Activated CD4-positive, alpha-beta memory T cell treated with anti-CD3 and anti-CD28 coated beads for 36 hours (primary cell): ENCODE measurements at places on chromosomes 5 and 9.

DNA sequence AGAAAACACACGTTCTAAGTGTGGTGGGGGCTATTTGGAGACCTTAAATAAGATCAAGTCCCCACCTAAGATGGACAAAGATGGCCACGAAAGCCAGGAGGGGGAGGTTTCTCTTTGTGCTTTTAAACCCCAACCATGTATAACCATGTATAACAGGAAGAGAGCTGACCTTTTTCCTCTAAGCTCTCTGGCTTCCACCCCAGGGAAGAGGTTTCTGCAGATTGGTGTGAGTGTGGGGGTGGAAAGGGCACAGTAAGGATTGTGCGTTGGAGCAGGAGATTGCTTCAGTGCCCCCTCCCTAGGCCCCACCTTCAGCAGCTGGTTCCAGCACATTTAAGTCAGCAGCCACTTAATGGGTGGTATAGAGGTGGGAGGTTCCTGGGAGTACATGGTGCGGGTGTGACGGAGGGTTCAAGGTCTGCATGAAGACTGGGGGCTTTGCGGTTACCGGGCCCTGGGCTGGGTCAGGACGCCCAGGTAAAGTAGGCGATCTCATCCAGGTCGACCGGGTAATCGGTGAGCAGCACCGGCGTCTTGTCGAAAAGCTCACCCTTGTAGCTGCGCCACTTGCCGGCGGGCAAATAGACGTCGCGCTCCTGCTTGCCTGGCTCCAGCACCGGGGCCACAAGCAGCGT is 6.2 kb downstream of the MYORG start:
- H3K4me1 ChIP-seq: peaks cover 2% of the 10 kb centered on the region
- H3K36me3 ChIP-seq: peaks cover 11% of the 10 kb centered on the region
- H3K4me3 ChIP-seq: no peak overlapping the region
- no peak overlapping the region for H3K27ac ChIP-seq
- DNase-seq: no peak

DNA sequence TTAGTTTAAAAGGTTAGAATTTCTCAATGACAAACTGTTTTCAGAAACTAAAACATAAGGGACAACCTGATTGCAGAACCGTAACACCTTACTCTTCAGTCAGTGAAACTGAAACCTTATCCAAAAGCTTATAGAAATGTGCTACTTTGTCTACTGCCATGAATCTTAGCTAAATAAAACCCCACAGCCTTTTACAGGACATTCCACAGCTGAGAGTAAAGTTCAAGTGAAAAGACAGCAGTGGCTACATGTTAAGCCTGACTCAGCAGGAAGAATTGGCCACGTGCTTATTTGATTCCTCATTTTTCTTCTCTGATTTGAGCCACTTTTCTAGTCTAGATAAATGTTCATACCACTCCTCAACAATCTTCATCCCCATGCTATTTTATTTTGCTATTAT is 278.7 kb upstream of the ISL1 start:
- DNase-seq: no peak
- H3K4me1 ChIP-seq: no peaks in the 10 kb centered on the region
- no peaks in the 10 kb centered on the region for H3K36me3 ChIP-seq
- no peaks in the 10 kb centered on the region for H3K27me3 ChIP-seq
- no peak overlapping the region for H3K4me3 ChIP-seq

- H3K27me3 ChIP-seq: no peaks in the 10 kb centered on the region
- no peak for DNase-seq
- H3K4me1 ChIP-seq: no peaks in the 10 kb centered on the region
Observed at GRCh38 chr5:17289681-17290539, 72.5 kb downstream of the BASP1 start.

- peaks cover 29% of the 10 kb centered on the region for H3K4me1 ChIP-seq
- no peak overlapping the region for H3K4me3 ChIP-seq
- H3K27ac ChIP-seq: no peak overlapping the region
Observed at GRCh38 chr9:91127653-91128052, 234.1 kb downstream of the AUH start.

GRCh38 chr9:94822273-94822672 is 95.8 kb downstream of the AOPEP start:
- no peak overlapping the region for H3K4me3 ChIP-seq
- H3K36me3 ChIP-seq: peaks cover 18% of the 10 kb centered on the region
- no peak overlapping the region for H3K27ac ChIP-seq
- H3K27me3 ChIP-seq: no peaks in the 10 kb centered on the region
- no peak for DNase-seq

- H3K27me3 ChIP-seq: peaks cover 2% of the 10 kb centered on the region
- H3K27ac ChIP-seq: no peak overlapping the region
Observed at GRCh38 chr5:97979740-97980139, 793.7 kb upstream of the RGMB start.
